Liver (tissue), 10 donors: ENCODE measurements at places on chromosomes 1 and 21. TPM values are rescaled to one million over a fixed set of nuclear protein-coding genes. Genes with fewer than 3 reads are reported as not detected.
A peak's percentile ranks its signal among the peaks of the same experiment; 100 is the strongest.

GRCh38 chr1:91564888-91565701 lies 64.4 kb downstream of the CDC7 start:
- DNase-seq = no peak

DNA sequence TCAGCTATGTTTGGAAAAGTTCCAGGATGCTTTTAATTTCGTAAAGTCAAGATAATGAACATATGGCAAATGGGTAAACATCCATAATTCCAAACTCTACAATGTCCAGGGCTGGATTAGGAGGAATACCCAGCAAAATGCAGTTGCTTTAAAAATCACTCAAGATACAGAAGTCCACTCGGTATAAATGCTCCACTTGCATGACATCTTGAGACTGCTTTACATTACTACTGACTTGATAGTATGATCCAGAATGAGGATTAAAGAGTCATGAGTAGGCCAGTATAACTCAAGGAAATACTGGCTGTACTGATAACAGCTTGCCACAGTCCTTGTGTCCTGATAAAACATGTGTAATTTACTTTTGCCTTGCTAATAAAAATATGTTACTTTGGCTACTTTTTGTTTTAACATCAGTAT lies 58.3 kb upstream of the ANGPTL3 start:
- DNase-seq = no peak

DNA sequence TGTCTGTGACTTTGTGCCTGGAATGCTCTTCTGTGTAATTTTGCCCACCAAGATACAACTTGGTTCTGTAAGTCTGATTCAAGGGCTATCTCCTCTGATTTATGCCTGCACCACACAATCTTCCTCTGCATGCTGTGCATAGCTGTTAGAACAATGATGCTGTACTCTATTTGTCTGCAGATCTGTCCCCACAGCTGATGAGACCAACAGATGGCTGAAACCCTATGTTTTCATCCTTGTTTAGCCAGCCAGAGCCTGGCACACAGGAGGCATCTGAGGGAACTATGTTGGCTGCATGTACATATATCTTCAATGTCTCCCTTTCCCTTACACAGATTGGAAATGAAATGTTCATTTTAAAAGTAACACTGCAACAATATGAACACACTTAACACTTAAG lies 58.0 kb upstream of the ABCA4 start:
- no peak for DNase-seq

GRCh38 chr1:26993237-26994019 lies at the start of gene TRNP1:
Gene TRNP1, plus strand, starts transcription at chr1:26993692. Its CDS starts 95 bp downstream, at chr1:26993787.
- peak; percentile 87 for DNase-seq

- no peak for DNase-seq
Measured at GRCh38 chr1:233114159-233114558, 163.7 kb downstream of the NTPCR start.

DNA sequence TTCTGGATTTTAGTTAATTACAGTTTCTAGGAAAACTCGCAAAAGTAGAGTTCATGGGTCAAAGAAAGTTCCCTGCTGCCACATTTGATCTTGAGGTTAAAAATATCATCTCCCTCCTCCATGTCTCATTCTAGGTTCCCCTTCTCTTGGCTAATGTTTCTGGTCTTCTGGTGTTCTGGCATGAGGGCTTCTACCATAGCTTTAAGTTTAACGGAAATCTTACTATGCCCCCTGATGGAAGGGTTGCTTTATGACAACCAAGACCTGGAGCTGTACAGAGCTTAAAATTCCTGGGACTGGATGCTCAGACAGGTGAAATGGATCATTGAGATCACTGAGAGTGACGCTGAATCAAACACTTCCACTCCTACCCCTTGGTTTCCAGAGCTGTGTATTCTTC lies 1881.7 kb downstream of the MRPL39 start:
- no peak for DNase-seq

DNA sequence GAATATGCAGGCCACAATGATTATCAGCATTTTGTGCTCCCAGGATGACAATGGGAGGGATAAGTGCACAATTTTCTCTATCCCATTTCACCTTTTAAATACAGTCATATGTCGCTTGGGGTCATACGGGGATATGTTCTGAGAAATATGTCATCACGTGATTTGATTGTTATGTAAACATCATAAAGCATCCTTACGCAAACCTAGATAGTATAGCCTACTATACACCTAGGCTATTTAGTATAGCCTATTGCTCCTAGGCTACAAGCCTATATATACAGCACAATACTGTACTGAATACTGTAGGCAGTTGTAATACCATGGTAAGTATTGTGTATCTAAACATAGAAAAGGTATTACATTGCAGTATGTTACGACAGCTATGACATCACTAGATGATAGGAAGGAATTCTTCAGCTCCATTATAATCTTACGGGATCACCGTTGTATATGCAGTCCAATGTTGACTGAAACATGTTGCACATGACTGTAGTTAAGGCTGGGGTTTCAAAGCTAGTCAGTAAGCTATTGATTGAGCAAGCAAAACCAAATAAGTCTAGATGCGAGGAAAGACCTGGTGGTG lies 18.9 kb downstream of the RUSC1 start:
- no peak for DNase-seq

DNA sequence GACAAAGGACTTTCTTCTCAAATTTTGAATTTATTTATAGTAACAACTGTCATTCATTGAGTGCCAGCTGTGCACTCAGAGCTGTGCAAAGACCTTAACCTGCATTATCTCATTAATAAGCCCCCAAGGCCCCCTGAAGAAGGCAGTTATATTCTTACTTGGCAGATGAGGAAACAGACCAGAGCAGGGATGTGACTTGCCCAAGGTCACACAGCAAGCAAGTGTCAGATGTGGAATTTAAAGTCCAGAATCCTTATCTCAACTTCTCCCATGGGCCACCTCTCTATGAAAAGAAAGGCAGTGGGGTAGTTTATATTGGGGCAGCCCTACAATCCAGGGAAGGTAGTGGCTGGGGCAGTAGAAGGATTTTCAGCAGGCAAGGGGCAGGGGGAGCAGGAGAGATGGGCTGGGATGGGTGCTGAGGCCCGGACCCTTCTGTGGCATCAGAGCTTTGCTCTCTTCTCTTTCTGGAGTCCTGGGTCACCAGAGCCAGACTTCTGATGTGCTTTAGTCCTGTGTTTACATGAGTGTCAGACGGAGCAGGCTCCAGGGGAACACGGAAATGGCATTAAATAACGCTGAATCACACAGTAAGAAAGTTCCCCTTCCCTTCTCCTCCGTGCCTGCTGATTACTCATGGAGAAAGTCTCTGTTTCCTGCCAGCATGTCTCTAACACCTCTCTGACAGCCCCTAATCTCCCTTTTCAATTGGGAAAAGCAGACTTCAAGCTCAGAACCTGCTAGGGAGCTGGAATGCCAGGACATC lies 39.5 kb downstream of the EPHB2 start:
- DNase-seq = no peak

GRCh38 chr1:42239555-42239954 lies 75.0 kb upstream of the GUCA2A start:
- DNase-seq = no peak

- DNase-seq = no peak
Measured at GRCh38 chr1:192954705-192955265, 104.4 kb downstream of the UCHL5 start.

Gene TFF2
- not detected for total RNA-seq

Gene FAAH
- total RNA-seq = 4.3 TPM

Gene KIF17
- 2.7 TPM for total RNA-seq

Gene ETV3L
- not detected for total RNA-seq

Gene ITLN2
- total RNA-seq = 0.50 TPM

Gene GMEB1
- 5.4 TPM for total RNA-seq

Gene CCDC27
- not detected for total RNA-seq

Gene AMY1C
- total RNA-seq = not detected

Gene OR14K1
- total RNA-seq = not detected

Gene MYOG
- total RNA-seq = not detected

Gene RNU1-4
- under 0.01 TPM for total RNA-seq
